Adipocyte (in vitro differentiated cells): ENCODE measurements at places on chromosomes 7 and 10.
A peak's percentile ranks its signal among the peaks of the same experiment; 100 is the strongest.

DNA sequence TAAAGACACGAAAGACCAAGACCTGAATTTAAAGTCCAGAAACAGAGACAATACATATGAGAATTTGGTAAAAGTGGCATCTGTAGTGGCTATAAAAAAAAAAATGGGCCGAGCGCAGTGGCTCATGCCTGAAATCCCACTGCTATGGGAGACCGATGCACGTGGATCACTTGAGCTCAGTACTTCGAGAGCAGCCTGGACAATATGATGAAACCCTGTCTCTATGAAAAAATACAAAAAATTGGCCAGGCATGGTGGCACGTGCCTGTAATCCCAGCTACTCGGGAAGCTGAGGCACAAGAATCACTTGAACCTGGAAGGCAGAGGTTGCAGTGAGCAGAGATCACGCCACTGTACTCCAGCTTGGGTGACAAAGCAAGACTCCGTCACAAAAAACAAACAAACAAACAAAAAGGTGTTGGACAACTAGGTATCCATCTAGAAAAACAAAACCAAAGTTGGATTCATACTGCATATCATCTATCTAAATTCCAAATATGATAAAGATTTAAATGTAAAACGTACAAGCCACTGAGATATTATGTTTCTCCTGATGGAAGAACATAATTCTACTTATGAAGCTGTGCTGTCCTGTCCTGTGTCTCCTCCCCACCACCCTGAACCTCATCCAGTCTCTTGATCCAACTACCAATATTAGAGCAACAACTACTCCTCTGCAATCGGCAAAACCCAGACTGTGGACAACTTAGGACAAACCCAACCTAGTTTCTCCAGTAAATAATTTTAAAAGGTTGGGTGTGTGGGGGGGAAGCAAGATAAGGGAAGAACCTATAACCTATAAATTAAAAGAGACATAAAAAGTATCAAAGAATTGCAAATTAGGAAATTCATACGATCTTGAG is 53.7 kb downstream of the ATAD1 start:
- no peak for DNase-seq

- DNase-seq: peak; percentile 83
These were observed 260.7 kb downstream of the EXOC4 start for GRCh38 chr7:133513608-133514007.

DNA sequence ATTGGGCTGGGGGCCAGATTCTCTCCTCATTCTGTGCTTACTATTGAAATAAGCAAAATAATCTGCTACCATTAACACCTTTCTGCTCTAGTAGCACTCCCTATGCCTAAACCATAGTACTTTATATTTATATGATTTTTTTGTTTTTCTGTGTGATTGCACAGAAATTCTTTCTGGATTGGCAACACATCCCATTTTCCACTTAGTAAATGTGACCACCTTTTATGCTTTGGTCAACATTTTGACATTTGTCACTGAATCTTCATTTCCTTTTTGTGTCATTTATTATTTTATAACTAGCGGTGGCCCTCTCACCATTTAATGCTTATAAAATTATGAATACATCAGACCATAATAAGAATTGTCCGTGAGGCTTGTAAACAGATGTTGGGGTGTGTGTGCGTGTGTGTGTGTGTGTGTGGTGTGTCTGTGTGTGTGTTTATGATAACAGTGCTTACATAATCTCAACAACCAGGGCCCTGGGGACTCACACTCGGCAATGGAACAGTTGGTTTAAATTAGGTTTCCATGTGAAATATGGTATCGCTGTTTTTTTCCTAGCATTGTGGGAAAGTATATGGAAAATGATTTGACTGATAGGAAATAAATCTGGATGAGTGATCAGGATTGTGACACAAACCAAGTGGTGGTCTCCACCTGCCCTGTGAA is 138.9 kb downstream of the NOC3L start:
- DNase-seq: no peak

DNA sequence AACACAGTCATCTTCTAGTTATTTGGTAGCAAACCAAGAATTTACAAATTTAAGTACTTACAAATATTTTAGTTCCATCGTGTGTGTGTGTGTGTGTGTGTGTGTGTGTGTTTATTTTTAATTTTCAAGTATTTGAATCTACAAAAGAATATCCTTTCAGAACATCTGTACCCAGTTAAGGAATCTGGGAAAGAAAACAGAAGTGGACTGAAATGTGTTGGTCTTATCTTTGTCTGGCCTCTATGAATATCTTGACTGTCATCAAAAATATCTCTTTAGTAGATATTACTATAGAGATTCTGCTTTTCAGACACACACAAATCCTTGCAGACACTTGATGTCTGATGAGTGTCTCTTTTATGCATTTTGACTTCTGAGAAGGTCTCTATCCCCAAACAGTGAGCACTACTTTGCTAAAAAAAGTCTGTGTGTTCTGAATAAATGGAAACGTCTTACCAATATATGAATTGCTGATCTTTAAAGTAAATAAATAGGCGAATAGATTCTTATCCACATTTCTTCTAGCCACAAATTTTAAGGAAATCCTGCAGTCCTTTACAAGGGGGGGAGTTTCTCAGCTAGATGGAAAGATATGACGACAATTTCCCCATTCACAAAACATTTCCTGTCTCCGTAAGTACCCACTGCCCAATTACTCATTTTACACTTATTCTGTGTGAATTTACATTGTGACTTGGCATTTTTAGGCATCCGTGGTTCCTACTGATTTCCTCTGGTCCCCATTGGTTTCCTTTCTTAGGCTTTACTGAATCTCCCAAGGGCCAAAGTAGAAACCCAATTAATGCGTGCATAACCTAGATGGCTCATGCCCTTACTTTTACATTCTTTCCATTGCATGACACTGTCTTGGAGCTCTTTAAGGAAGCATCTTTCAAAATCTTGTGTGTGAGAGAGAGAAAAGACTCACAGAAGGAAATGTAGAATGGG is 36.0 kb downstream of the NRCAM start:
- DNase-seq: no peak

DNA sequence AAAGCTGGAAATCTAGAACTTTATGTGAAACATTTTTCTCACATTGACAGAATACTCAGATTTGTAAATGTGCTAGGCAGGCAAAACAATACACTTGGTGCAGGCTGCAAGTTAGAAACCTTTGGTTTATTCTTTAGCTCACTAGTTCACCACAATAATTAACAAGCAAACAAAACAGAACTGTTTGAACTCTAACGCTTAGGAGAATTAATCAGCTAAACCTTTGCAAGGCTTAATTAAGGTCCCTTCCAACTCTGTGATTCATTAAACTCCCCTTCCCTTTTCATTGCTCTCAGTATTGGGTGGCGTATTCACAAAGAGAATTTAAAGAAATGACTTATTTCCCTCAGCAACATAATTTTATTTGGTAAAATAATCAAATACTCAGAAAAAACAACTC is 99.0 kb downstream of the PON1 start:
- no peak for DNase-seq

DNA sequence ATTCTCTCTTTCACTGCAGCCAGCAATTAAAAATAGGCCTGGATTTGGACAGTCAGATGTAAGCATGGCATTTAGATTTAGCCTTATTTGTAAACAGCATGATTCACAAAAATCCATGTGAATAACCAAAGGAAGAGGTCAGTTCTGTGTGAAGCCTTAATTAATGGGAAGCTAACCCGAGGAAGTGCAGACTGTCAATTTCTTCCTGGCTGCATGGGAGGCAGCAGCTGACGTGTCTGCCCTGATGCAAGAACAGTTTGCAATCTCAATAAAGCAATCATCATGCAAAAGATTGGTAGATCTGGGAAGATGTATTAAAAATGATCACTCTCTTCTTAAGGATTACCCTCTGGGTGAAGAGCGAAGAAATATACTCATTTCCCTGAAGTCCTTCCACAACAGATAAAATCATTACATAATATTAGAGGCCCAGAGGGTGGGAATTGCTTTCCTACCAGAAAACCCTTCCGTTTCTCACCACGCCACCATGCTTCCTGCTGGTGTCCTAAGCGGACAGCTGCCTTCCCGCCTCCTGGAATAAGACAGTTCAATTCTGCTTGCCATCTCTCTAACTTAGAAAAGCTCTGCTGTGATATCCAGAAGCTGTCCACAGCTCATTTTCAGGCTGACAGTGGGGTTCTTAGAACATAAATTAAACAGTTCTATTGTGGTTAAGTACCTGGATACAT is 526.7 kb upstream of the NRP1 start:
- no peak for DNase-seq

DNA sequence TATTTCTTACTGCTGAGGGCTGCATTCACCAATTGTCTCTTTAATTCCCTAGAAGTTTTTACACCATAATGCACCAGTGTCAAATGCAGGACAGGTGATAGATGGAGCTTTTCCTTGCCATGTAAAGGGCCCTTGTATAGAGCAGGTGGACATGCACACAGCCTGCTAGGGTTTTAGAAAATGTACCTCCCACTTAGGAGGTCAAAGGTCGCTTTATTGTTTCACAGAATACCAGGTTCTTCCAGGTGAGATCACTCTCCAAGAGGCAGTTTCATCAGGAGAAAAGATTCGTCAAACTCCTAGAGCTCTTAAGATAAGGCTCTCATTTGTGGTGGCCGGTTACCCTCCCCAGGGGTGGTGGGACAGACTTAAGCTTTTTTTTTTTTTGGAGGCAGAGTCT is 215.8 kb downstream of the PHTF2 start:
- DNase-seq: no peak

DNA sequence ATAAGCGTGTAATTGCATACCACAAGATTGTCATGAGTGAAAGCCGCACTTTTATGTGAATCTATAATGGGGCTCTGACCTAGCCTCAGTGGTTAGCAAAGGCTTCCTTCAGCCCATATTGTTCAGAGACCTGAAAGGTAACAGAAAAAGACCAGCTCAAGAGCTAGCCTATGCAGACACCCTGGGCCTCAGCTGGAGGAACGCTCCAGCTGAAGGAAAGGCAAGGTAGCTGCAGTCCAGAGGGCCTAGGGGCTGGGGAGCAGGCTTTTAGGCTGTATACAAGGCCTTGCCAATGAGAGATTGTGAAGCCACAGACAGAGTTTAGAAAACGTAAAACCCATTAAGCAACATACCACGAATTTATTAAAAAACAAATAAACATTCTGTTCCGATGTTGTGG is 246.6 kb upstream of the GHITM start:
- no peak for DNase-seq

DNA sequence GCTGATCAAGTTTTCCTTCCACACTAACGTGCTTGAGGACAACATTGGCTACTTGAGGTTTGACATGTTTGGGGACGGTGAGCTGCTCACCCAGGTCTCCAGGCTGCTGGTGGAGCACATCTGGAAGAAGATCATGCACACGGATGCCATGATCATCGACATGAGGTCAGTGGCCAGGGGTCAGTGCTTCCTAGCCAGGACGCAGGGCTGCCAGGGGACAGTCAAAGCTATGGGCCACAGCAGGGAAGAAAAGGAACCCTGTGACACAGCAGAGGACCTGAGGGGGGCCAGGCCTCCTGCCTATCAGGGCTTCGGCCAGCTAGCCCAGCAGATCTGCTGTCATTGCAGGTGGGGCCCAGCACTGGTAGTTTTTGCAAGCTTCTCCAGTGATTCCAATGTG is 5.2 kb downstream of the RBP3 start:
- no peak for DNase-seq

- no peak for DNase-seq
These were observed 77.5 kb upstream of the FAM171A1 start for GRCh38 chr10:15448598-15448997.

DNA sequence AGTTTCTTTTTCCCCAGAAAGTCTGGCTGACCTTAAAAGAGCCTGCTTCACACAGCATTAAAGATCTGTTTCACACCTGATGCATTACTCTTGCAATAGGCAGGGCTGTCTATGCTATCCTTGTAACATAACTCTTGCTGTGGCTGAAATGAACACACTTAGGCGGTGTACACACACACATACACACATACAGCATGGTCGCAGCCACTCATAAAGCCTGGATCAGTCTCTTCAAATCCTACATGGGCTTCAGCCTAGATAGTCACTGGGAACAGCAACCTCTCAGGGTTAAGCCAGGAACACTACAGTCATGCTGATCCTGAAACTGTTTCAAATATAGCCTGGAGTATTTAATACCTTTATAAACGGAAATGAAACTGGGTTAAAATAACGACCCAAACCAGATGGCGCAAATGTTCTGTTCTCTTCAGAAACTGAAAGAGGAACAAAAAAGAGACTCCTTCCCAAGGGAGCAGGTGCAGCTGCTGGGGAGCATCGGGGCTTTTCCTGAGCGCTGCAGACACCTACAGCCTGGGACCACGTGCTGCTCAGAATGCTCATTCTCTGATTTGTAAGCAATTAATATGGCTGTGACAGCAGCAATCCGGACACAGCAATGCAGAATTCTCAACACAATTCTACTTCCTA is 61.0 kb upstream of the SFMBT2 start:
- no peak for DNase-seq

GRCh38 chr7:46859963-46860475 is 721.9 kb downstream of the TNS3 start:
- peak; percentile 5 for DNase-seq

DNA sequence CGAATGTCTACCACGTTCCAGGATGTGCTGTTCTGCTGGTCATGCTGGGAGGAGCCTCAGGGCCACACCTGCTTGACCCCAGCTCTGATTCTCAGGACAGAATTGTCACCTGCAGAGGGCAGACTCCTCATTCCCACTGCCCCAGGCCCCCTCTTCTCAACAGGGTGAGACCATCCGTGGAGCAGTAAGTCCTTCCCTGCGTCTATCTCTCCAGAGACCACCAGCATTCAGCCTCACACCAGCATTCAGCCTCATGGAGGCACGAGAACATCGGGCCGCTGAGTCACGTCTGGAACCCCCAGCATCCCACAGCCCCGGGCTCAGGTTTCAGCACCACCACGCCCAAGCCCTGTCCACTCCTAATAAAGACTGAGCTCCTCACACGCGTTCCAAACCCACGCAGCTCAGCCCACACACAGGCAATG is 273.4 kb downstream of the DIP2C start:
- no peak for DNase-seq

GRCh38 chr7:66173856-66174255 is 31.3 kb upstream of the TPST1 start:
- no peak for DNase-seq

DNA sequence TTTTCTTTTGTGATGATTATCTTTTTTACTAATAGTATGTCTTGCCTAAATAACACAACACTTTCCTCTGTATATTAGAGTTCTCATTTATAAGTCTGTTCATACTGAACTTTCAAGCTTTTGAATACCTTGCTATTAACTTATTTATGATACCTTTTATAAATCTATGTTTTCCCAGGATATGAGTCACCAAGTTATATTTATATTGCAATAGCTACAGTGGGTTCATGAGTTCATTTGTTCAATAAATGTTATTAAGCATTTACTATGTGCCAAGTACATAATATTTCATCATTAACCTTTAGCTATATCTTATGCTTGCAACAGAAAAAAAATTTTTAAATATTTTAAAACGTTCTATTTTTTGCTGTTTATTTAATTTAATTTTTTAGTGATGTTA is 18.3 kb downstream of the CLCN1 start:
- no peak for DNase-seq

GRCh38 chr7:29988424-29989256 is 961 bp downstream of the SCRN1 start:
- DNase-seq: peak; percentile 75

GRCh38 chr10:72738486-72738885 is 46.5 kb downstream of the MCU start:
- DNase-seq: peak; percentile 11

- no peak for DNase-seq
These were observed 7.3 kb upstream of the ZNF518A start for GRCh38 chr10:96122824-96123223.
